ENCODE measurements at places on chromosomes 3 and 15. TPM values are rescaled to one million over a fixed set of nuclear protein-coding genes. Genes with fewer than 3 reads are reported as not detected.
A peak's percentile ranks its signal among the peaks of the same experiment; 100 is the strongest.

GRCh38 chr3:48238531-48239085 lies 2.3 kb upstream of the ZNF589 start:
- DNase-seq: no peak

DNA sequence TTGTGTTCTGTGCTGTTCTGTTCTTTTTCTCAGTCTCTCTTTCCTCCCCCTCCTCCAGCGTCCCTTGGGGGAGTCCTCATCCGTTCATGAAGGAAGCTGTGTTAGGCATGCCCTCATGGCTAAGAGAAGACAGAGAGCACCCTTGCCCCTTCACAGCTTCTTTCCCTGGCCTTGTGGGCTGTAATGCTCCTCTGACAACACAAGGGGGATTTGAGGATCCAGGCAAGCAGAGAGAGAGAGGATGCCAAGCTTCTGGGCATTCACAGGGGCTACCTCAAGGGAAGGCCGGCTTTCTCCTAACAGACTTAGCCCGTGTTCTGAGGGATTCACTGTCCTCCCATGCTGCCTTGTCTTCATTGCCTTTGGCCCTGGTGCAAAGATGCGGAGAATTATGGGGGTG lies 389.5 kb downstream of the LRTM1 start:
- no peak for DNase-seq

DNA sequence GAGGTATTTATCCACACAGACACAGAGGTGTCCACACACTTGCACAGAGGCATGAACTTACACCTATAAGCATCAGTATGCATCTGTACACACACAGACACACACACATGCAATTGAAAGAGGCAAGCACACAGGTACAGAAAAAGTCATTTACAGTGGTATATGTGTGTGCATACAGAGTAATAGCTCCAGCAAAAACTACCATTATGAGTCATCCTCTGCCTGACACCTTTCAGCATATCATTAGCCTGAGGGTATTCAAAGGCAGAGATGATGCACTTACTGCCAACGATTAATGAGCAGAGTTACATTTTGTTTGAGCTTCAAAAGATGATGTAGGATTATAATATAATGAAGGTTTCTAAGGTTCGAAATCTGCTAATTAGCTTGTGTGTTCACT lies 100.3 kb upstream of the TPRG1 start:
- no peak for DNase-seq

DNA sequence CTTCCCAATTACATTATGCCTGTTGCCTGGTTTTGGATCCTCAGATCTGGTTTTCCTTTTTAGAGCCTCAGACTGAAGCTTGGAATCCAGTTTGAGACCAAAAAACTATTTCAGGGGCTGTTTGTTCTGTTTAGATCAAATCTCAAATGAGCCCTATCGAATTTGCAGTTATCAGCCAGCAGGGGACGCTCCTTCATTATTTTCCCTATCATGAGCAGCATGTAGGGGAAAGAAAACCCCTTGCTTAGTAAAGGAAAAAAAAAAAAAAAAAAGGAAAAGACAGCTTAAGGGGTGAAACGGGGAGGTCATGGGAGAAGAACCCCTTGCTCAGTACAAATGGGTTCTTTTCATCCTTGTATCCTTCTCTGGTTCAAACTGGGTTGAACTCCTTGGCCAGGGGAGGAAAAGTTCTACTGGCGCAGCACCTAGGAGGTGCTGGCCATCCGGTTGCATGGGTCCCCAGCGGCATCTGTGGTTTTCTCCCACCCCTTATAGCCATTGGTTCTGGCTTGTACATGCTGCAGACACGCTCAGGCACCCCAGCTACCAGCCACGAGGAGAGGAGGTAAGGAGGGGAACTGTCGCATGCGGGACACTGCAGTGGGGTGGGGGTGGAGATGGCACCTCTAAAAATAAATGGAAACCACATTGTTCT lies 1375.1 kb upstream of the ALCAM start:
- DNase-seq: no peak

DNA sequence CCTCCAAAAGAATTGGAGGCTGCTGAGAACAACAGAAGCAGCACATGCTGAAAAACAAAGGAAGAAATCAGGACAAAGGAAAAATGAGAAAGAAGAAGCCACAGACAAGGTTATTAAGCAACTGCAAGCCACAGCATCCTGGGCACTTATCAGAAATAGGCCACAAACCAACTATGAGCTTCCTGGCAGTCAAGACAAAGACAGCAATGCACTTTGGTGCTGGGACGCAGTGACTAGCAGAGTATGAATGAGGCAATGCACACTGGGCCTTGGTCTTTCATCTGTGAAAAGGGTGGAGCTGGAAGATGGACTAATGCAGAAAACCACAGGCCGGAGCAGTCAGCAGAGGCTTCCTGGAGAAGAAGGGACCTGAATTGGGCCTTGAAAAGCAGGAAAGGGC lies 56.0 kb upstream of the LINGO1 start:
- DNase-seq: no peak

The NME9 gene
- total RNA-seq: not detected

- no peak for DNase-seq
Observed at GRCh38 chr3:127688022-127688415, 15.3 kb downstream of the ABTB1 start.

DNA sequence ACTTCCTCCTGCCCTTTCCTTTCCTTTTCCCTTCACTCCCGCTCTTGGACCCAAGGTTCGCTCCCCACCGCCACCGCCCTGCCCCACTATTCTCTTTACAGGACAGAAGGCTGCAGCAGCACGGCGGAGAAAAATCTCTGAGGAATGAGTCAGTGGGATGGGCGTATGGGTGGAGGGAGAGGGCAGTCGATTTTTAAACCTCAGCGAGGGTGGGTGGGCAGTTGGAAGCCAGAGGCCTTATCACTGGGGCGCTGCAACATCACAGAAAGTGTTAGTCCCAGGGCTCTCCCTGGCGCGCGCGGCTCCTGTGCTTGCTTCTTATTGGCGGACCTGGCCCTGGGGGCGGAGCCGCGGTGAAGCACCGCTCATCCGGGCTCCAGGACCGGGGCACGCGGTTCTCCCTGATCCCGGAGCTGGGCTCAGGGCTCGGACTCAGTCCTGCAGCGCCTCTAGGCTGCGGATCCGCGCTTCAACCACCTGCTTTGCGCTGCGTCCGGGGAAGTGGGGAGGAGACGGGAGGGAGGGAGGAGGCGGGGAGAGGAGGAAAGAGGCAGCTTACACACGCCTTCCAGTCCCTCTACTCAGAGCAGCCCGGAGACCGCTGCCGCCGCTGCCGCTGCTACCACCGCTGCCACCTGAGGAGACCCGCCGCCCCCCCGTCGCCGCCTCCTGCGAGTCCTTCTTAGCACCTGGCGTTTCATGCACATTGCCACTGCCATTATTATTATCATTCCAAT lies at the start of gene ALCAM:
ALCAM (plus strand) TSS at position 584 of the 737 bp plus-strand sequence.
- peak; percentile 87 for DNase-seq

DNA sequence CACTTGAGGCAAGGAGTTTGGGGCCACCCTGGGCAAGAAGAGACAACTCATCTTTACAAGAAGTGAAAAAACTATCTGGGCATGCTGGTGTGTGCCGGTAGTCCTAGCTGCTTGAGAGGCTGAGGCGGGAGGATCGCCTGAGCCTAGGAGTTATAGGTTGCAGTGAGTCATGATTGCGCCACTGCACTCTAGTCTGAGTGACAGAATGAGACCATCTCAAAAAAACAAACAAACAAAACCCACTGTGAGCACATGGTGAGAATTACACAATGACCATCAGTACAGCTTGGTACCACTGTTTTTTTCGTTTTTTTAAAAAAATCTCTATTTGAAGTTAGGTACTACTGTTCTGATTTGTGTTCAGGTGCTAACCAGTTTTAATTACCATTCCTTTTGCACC lies 13.6 kb downstream of the VPS39 start:
- no peak for DNase-seq

- peak; percentile 76 for DNase-seq
Observed at GRCh38 chr15:95017666-95018328, 786.4 kb downstream of the MCTP2 start.

The SPRED1 gene
- total RNA-seq: 6.4 TPM

DNA sequence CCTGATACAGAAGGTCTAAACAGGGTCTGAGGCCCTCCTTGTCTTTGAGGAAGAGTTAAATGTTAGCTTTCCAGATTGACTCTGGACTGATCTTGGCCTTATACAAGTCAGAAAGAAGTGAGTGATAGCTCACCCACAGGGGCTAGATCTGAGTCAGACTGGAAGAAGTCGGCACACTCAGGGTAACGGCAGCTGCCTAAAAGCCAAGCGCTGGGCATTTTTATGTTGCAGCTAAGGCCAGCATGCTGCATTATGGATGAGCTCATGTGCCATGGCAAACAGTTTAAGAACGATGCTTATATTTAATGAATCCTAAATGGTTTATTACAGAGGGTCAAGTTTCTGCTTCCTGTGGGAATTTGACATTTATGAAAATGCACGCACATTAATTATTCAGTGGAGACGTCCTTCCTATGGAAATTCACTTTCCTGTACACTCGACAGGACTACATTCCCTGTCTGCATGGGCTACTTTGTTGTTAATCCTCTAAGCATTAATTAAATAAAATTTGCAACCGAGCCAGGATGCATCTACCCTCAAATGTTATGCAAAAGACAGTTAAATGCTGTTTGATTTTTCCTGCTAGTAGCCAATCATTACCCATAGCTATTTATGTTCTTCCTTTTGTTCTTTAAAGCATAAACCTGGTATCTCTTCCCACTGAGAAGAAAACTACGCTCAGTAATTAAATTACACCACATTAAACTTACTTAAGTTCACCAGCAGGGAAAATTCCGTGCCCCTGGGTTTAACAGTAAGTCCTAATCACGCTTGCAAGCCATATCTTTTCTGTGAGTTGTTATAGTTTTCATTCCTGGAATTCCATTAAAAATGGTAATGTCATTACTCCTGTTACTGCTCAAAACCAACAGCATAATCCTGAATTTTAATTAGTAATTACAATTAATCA lies 762.7 kb upstream of the CFAP20DC start:
- DNase-seq: no peak

- peak; percentile 82 for DNase-seq
Observed at GRCh38 chr15:40906991-40907802, 12.9 kb downstream of the VPS18 start.

DNA sequence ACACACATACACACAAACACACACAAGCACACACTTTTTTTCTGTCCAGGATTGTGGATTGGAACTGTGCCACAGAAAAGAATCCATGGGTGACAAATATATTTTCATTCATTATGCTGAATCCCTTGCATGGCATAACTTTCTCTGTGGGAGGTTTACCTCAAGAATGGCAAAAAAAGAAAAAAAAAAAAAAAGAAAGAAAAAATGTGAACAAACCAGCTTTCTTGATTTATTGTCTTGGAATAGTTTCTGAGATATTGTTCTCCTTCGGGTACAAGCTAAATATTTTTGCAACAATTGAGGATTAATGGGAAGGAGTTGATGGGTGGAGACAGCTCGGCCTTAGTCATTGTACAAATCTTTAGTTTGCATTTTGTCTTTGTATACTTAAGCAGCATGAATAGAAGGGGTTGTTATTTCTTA lies 153.1 kb downstream of the GMNC start:
- DNase-seq: no peak

- peak; percentile 57 for DNase-seq
Observed at GRCh38 chr15:72902245-72902918, 118.8 kb upstream of the ADPGK start.

- DNase-seq: no peak
Observed at GRCh38 chr3:100702082-100702979, 7.0 kb upstream of the TFG start.

The EFCC1 gene
- total RNA-seq: 1.2 TPM

DNA sequence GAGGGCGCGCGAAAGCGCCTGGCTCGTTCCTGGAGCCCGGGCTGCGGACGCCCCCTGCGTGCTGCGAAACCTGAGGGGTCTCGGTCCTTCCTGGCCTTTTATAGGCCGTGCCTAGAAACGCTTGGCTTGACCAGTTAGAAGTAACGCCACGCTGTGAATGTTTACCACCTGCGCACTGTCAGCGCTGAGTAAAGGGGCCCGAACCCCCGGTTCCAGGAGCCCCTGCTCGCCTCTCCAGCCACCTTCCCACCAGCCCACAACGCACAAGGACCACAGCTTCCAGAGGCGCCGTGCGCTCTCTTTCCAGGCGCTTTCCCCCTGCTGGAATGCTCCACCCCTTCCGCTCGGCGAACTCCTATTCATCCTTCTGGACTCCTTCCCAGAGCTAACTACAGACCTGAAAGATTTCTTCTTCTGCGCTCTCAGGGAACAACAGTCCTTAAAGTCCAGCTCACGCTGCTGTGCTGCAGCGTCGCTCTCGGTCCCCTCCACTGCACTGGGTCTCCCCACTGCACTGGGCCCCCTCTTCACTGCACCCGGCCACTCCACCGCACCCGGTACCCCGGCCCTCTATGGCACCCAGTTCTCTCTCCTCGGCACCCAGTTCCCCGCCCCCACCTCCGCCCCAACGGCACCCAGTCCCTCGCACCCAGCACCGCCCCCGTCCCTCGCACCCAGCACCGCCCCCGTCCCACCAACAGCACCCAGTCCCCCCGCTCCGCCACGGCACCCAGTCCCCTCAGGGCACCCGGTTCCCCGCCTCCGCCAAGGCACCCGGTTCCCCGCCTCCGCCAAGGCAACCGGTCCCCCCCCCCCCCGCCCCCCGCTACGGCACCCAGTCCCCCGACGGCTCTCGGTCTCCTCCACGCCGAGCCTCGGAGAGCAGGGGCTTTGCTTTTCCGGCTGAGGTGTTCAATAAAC lies 69.8 kb downstream of the SQOR start:
- peak; percentile 21 for DNase-seq

- DNase-seq: no peak
Observed at GRCh38 chr15:19974998-19975397, 566.6 kb downstream of the GOLGA6L6 start.

DNA sequence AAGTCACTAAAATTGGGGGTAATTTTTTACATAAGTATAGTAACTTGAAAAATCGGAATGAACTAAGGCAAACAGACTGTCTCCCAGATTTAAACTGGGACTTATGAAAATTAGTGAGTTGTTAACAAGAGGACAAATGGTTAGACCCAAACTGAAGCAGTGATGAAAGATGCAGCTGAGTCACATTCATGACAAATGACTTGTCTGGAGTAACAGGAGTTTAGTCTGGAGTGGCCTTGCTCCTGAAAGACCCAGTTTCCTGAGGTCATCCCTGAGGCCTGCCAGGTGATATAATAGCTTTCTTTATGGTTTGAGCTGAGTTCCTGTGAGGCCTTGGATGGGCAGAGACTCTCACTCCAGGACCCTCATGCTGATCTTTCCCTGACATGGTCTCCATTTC lies 9.6 kb upstream of the CTDSPL start:
- no peak for DNase-seq

GRCh38 chr3:50185230-50185629 lies 6.2 kb upstream of the GNAT1 start:
- no peak for DNase-seq

DNA sequence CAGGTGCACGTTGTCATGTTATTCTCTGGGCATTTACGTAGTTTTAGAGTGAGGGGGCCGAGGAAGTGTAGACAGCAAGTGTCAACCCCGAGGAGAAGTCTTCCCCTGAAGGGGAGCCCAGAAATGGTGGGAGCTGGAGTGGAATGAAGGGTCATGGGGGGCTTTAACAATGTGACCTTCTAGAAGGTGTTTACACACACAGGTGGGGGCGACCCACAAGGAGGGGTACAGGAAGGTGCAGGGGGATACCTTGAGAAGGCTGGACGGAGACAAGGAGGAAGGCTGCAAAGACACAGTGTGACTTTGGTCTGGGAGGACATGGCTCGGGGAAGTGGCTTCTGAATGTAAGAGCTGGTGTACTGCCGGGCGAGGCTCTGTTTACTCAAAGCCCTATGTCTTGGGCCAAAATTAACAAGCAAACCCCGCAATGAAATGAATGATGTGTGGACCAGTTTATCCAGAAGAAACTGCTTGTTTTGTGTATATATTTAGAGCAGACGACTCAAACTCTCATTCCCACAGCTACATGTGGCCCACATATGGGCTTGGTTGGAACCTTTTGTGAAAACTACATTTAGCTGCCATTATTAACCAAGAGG lies 18.7 kb downstream of the TRPM1 start:
- DNase-seq: no peak

Measured in heart right ventricle (tissue), 16 donors.